CD4-positive, alpha-beta T cell (primary cell): ENCODE measurements at places on chromosomes 1 and 21. TPM values are rescaled to one million over a fixed set of nuclear protein-coding genes. Genes with fewer than 3 reads are reported as not detected.

GRCh38 chr1:53047737-53048736, 14.0 kb upstream of the PODN start:
- H3K27ac ChIP-seq, result no peak overlapping the region
- no peak for DNase-seq
- H3K36me3 ChIP-seq, result peaks cover 50% of the 10 kb centered on the region
- no peak overlapping the region for H3K4me3 ChIP-seq
- H3K4me1 ChIP-seq, result no peaks in the 10 kb centered on the region

- H3K4me1 ChIP-seq, result peaks cover 11% of the 10 kb centered on the region
- no peaks in the 10 kb centered on the region for H3K27me3 ChIP-seq
- no peak for DNase-seq
- no peak overlapping the region for H3K27ac ChIP-seq
These were observed 11.5 kb upstream of the LAPTM5 start for GRCh38 chr1:30768830-30769718.

DNA sequence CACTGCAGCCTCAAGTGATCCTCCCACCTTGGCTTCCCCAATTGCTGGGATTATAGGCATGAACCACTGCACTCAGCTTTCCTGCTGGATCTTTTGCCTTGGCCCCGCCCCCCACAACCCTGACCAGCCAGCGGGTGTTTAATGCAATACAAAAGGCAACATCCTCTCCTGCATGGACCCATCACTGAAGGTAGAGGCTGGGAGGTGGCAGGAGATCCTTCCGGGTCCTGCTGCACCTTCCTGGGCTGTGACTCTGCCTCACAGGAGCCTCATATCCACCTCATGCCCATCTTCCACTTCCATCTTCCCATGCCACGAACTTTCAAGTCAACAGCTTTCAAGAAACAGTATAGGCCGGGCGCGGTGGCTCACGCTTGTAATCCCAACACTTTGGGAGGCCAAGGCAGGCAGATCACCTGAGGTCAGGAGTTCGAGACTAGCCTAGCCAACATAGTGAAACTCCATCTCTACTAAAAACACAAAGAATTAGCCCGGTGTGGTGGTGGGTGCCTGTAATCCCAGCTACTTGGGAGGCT, 11.7 kb upstream of the WNT9A start:
- H3K4me3 ChIP-seq, result no peak overlapping the region
- DNase-seq, result no peak
- H3K4me1 ChIP-seq, result no peaks in the 10 kb centered on the region

DNA sequence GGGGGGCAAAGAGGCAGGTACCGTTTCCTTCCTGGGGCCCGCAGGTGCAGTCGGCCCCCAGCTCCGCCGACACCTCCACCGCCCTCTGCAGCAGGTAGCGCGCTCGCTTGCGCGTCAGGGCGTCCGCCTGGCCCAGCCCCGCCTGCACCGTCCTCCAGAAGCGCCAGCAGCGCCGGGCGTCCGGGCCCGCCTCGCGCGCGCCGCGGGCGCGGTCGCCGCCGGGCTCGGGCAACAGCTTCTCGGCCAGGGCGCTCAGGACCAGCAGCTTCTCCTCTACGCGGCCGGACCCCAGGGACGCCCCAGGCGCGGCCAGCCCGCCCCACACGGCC, 863 bp downstream of the TARBP1 start:
- no peaks in the 10 kb centered on the region for H3K27me3 ChIP-seq
- no peaks in the 10 kb centered on the region for H3K36me3 ChIP-seq
- H3K4me1 ChIP-seq, result peaks cover 23% of the 10 kb centered on the region
- H3K4me3 ChIP-seq, result peak overlapping the region; percentile 64
- peak overlapping the region; percentile 45 for H3K27ac ChIP-seq
- DNase-seq, result peak; percentile 77

The RAB25 gene
- total RNA-seq, result 0.58 TPM

- DNase-seq, result no peak
- peaks cover 9% of the 10 kb centered on the region for H3K27me3 ChIP-seq
- H3K4me3 ChIP-seq, result no peak overlapping the region
- H3K36me3 ChIP-seq, result no peaks in the 10 kb centered on the region
These were observed 3.1 kb downstream of the PTGFRN start for GRCh38 chr1:116912846-116913245.

DNA sequence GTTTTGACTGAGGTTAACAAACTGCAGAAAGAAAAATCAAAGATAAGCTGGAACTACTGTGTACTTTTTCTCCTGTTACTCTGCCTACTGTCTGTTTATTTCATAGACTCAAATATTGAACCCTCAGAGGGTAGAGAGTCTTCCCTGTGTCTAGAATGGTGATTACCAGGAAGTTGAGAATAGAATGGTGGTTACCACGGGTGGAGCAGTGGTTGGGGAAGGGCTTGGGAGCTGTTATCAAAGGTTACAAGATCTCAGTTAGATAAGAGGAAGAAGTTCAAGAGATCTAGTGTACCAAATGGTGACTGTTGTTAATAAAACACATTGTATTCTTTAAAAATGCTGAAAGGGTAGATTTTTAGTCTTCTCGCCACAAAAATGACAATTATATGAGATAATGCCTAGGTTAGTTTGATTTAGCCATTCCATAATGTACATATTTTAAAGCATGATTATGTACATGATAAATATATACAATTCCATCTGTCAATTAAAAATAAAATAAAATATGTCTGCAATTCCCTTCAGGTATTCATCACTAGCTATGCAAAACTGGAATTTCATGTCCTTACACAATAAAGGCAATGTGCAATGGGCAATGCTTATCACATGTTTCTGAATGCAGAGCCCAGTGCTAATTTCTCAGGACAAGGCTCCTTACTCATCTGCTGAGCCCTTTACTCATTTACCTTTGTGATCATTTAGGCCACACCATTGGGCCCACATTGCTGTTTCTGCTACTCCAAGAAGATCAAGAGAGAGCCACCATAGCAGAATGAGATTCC, 474.3 kb upstream of the CAMK1G start:
- no peaks in the 10 kb centered on the region for H3K4me1 ChIP-seq
- H3K36me3 ChIP-seq, result no peaks in the 10 kb centered on the region
- no peaks in the 10 kb centered on the region for H3K27me3 ChIP-seq
- no peak overlapping the region for H3K4me3 ChIP-seq
- H3K27ac ChIP-seq, result no peak overlapping the region
- DNase-seq, result no peak

DNA sequence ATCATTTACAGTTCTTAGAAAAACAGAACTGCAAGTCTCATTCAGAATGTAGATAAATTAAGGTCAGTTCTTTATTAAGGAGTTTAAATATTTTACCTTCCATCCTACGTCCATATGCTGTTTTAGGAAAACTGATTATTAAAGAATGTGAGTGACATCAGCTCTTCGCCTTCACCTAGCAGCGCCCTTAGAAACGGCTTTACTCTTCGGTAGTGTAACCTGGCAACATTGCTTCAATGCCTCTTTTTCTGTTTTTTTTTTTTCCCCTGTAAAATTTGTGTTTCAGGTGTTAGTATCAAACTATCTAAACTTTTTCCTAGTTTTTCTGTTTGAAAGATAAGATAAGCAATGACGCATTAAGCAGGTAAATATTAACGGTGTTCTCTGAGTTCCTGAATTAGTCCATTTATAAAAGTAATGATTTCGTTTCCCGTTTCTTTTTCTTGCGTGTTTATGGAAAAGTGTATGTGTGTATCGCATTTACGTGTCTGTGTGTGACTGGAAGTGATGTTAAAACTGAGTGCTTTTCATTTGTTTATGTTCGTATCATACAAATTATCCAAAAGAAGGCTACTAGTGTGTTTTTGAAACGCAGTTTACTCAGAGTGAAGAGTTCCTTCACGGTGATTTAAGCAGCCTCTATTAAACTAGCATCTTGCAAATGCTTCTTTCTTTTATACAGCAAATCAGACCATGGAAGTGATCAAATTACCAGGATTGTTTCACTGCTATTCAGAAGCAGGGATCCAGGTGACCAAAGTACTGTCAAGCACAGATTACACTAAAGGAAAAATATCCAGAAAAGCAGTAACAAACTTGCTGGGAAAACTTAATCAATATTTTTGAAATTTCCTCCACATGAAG, 139.0 kb downstream of the SDCCAG8 start:
- no peaks in the 10 kb centered on the region for H3K27me3 ChIP-seq
- no peaks in the 10 kb centered on the region for H3K4me1 ChIP-seq
- H3K36me3 ChIP-seq, result no peaks in the 10 kb centered on the region
- DNase-seq, result no peak
- no peak overlapping the region for H3K27ac ChIP-seq

DNA sequence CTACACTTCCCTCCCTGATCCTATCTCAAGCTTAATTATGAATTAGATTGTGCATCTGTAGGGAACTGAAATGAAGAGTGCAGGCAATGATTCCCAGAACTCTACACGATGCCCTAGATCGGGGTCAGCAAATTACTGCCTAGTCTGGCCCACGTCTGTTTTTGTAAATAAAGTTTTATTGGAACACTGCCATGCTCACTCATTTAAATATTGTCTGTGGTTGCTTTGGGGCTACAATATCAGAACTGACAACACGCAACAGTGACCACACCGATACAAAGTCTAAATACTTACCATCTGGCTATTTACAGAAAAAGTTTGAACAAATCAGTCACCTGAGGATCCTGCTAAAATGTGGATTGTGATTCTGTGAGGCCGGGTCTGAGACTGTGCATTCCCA, 74.1 kb downstream of the PGBD5 start:
- no peaks in the 10 kb centered on the region for H3K27me3 ChIP-seq
- H3K36me3 ChIP-seq, result no peaks in the 10 kb centered on the region
- no peak for DNase-seq

DNA sequence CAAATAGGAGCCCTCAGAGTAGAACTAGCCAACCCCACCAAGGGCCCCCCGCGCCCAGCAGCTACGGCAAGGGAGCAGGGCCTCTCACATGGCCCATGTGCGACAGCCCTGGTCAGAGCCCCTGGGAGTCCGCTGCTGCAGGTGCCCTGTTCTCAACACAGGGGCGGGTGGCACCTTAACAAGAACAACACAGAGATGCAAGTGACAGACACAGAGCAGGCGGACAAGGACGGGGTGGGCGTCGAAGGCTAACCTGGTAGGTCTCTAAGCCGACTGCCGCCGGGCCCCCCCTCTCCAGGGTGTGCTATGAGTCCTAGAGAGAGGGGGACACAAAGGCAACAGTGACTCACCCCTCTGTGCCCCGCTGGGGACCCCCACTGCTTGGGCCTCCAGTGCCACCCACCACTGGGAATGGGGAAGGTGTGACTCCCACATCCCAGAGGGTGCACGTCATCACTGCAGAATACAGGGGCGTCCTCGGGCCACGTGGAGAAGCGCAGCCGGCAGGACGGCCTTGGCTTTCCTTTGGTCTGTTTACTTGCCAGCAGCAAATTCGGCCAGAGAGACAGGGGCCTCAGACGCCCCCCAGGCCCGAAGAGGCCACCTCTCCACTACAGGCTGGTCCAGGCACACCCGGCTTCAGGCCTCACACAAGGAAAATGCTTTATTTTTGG, 44.8 kb downstream of the PRDM15 start:
- H3K4me3 ChIP-seq, result no peak overlapping the region
- no peaks in the 10 kb centered on the region for H3K4me1 ChIP-seq
- DNase-seq, result no peak
- no peak overlapping the region for H3K27ac ChIP-seq

DNA sequence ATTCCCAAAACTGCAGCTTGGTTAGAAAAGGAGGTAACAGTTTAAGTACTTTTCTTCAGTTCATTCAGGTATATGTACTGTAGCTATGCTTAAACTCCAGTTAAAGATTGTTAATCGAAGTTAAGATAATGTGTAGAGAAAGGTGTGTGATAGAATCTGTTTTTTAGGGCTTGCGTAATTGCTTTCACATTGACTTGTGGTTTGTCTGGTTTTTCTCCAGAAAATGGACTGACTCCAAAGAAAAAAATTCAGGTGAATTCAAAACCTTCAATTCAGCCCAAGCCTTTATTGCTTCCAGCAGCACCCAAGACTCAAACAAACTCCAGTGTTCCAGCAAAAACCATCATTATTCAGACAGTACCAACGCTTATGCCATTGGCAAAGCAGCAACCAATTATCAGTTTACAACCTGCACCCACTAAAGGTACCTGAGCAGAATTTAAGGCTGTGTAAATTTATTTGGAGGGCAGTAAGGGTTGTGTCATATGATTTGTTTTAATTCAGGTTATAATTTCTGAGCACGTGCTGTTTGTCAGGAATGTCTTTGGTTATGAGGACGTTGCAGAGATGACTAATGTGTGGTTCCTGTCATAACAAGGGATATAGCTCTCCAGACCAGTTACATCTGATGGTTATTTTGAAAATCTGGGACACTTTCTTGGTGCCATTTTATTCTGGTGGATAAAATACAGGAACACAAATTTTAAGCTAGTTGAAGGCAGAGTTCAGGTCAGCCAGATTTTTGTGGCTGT, 26.0 kb downstream of the ATF6 start:
- H3K36me3 ChIP-seq, result peaks cover 79% of the 10 kb centered on the region
- no peak for DNase-seq
- H3K4me3 ChIP-seq, result no peak overlapping the region
- H3K4me1 ChIP-seq, result no peaks in the 10 kb centered on the region

- no peaks in the 10 kb centered on the region for H3K27me3 ChIP-seq
- H3K27ac ChIP-seq, result no peak overlapping the region
- H3K36me3 ChIP-seq, result no peaks in the 10 kb centered on the region
- H3K4me1 ChIP-seq, result no peaks in the 10 kb centered on the region
These were observed 43.5 kb downstream of the MAST2 start for GRCh38 chr1:45846931-45847330.

DNA sequence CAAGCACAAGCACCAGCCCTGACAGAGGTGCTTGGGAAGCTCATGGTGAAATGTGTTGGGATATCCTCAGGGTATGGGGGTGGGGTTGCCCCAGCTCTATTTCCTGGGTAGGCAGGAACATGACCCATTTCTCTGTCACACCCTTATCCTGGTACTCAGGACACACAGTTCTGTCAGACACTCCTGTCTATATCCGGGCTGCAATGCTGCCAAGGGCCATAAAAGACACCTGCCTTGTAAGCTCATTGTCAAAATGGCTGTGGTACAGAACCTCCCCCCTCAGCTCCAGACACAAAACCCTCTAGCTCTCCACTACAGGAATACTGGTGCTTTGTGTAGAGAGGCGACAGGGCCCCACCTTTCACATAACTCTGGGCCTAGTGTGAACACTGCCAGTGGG, 636.7 kb downstream of the PLA2G4A start:
- no peak for DNase-seq
- no peak overlapping the region for H3K4me3 ChIP-seq
- no peak overlapping the region for H3K27ac ChIP-seq
- H3K27me3 ChIP-seq, result no peaks in the 10 kb centered on the region

The DIO1 gene
- not detected for total RNA-seq

- DNase-seq, result no peak
- H3K27ac ChIP-seq, result no peak overlapping the region
- no peak overlapping the region for H3K4me3 ChIP-seq
- H3K4me1 ChIP-seq, result no peaks in the 10 kb centered on the region
- no peaks in the 10 kb centered on the region for H3K36me3 ChIP-seq
These were observed 14.1 kb upstream of the WNT9A start for GRCh38 chr1:227961651-227962466.

GRCh38 chr1:240577095-240577494, 34.9 kb downstream of the GREM2 start:
- no peak for DNase-seq
- no peaks in the 10 kb centered on the region for H3K27me3 ChIP-seq
- no peak overlapping the region for H3K4me3 ChIP-seq
- H3K27ac ChIP-seq, result no peak overlapping the region
- peaks cover 10% of the 10 kb centered on the region for H3K4me1 ChIP-seq
- no peaks in the 10 kb centered on the region for H3K36me3 ChIP-seq
